CD4-positive, alpha-beta T cell treated with Interferon alpha-2 for 1 hour (primary cell): ENCODE measurements at places on chromosomes 16 and 17.
A peak's percentile ranks its signal among the peaks of the same experiment; 100 is the strongest.

DNA sequence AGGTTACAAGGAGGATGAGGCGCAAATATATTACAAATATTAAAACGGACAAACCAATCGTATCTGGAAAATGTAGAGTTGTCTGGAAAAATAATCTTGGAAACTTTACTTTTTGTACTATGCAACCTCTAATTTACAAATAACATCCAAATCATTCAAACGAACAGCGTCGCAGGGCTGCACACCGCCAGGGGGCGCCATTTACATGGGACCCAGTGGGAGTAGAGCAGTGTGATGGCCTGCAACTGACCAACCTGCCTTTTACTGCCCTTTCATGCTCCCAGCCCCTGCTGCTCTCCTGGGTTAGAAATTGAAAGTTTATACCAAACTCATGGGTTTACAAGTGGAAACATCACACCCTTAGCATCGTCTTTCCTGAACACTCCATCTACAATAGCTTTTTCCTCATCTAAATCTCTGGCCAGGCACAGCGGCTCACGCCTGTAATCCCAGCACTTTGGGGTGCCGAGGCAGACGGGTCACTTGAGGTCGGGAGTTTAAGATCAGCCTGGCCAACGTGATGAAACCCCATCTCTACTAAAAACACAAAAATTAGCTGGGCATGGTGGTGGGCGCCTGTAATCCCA is 10.0 kb downstream of the PITPNC1 start:
- peak; percentile 48 for DNase-seq

- DNase-seq = no peak
These were observed 528 bp downstream of the PER1 start for GRCh38 chr17:8151641-8152111.

GRCh38 chr17:42459256-42459800 is 650 bp downstream of the ATP6V0A1 start:
- peak; percentile 23 for DNase-seq

- no peak for DNase-seq
These were observed 19.9 kb downstream of the DCAKD start for GRCh38 chr17:45031231-45032173.

- DNase-seq = no peak
These were observed 295.3 kb downstream of the SEC14L1 start for GRCh38 chr17:77436058-77436442.

DNA sequence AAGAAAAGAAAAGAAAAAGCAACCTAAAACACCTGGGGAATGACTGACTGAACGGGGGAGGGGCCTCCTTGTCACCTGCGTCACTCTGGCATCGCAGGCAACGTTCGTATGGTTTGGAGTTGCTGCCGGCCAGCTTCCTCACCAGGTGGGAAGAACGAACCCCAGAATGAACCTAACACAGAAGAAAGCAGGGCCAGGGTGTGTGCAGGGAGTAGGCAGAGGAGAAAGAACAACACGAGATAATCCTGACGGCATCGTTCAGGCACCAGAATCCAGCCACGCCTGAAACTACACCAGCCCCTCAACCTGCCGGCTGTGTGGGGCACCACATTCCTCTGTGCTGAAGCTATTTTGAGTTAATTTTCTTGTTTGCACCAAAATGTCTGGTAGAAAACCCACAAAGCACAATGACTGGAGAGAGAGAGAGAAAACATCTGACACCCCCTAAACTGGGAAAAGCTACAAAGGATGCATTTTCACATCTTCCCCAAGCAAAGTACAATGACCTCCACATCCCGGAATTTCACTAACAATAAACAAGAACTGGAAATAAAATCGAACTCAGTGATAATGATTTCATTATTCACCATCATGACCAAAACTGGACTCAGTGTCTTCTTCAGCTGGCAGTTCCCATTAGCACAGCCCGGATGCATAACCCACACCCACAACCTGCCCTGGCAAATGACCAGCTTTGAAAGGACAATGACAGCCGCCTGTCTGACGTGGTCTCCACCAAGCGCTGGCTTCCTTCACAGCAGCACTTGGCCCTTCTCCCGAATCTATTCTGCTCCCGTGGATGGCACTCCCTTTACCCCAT is 23.6 kb downstream of the RAB40B start:
- DNase-seq = no peak

DNA sequence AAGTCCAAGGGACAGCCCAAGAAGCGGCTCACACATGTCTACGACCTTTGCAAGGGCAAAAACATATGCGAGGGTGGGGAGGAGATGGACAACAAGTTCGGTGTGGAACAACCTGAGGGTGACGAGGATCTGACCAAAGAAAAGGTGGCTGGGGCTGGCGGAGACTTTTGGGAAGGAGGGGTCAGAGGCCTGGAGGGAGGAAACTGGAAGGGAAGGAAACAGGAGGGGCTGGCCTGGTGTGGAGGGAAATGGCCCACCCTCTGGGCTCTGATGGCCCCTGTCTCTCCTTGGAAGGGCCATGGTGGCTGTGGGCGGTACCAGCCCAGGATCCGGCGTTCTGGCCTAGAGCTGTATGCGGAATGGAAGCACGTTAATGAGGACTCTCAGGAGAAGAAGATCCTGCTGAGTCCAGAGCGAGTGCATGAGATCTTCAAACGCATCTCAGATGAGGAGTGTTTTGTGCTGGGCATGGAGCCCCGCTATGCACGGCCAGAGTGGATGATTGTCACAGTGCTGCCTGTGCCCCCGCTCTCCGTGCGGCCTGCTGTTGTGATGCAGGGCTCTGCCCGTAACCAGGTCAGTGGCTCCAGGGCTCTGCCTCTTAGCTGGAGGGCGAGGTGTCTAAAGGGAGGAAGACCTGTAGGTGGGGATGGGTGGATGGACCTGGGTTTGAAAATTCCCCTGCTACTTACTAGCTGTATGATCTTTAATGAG is 12.5 kb downstream of the POLR2A start:
- DNase-seq = no peak

GRCh38 chr16:86601356-86601755 is 23.0 kb downstream of the FOXL1 start:
- DNase-seq = no peak

DNA sequence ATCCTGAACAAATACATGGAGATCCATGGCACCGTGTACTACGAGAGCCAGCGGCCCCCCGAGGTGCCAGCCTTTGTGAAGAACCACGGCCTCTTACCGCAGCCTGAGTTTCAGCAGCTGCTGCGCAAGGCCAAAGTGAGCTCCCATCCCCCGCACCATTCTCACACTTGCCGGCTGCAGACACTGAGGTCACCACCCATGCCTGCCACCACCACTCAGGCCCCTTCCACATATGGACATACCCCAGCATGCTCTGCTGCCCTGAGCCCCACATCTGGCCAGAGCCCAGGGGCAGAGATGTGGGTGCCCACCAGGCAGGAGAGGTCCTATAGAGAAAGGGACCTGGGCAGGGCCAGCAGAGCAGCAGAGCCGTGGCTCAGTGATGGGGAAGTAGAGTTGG is 69.8 kb downstream of the MGAT5B start:
- no peak for DNase-seq

DNA sequence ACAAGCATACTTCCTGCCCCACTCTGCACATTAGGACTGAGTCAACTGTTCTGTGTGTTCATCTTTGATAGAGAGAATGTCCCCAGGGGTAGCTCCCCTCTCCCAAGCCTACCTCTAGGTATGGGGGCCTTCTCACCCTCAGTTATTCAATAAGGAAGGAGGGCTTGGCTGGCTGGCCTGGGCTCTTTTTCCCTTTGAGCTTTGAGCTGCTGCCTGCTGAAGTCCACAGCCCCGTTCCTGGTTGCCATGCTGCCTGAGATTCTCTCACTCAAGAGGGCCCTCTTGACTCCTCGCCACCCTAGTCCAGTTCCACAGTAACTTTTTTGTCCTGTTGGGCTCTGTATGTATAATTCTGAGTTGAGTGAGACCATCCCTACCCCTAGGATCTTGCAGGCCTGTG is 5.1 kb downstream of the B3GNT9 start:
- no peak for DNase-seq

GRCh38 chr16:3696425-3697218 is 20.7 kb downstream of the TRAP1 start:
- DNase-seq = no peak
